ENCODE measurements at places on chromosomes 11 and 22.
A peak's percentile ranks its signal among the peaks of the same experiment; 100 is the strongest.

- no peak for DNase-seq
These were observed 662.2 kb upstream of the CNTN5 start for GRCh38 chr11:98358551-98358950.

DNA sequence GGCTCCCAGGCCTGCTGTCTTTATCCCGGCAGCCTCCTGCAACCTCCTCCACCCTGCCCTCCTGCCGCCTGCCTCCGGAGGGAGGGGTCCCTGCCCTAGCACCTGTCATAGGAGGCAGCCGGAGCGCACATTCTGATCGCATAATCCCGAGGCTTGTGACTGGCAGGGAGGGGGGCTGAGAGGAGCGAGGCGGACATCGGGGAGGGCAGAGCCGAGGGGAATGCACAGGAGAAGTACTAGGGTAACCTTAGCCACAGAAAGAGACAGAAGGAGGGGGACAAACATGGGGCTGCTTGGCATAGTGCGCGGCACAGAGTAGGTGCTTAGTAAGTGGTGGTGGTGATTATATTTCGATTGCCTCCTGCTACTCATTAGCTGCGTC, 9.2 kb upstream of the ALX4 start:
- DNase-seq: no peak

DNA sequence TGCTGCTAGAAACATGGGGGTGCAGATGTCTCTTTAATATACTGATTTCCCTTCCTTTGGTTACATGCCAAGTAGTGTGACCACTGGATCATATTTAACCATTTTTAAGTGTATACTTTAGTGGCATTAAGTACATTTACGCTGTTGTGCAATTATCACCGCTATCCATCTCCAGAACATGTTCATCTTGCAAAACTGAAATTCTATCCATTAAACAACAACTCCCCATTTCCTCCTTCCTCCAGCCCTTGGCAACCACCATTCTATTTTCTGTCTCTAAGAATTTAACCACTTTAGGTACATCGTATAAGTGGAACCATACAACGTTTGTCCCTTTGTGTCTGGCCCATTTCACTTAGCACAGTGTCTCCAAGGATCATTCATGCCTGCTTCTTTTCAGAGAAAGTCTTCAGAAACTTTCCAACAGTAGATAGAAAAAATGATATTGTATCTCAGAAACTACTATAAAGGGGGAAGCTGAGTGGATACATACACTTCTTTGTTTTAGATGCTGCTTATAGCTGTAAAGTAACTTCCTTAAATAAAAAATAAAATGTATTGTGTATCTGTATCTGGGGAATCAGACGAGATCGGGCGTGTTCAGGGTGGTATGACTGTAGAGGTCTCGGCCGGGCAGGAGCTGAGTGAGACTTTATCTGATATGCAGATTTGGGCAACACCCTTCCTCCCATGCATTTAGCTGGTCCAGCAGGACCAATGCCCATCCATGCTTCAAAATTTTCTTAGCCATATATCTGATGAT, 44.6 kb upstream of the ZBED5 start:
- DNase-seq: no peak

DNA sequence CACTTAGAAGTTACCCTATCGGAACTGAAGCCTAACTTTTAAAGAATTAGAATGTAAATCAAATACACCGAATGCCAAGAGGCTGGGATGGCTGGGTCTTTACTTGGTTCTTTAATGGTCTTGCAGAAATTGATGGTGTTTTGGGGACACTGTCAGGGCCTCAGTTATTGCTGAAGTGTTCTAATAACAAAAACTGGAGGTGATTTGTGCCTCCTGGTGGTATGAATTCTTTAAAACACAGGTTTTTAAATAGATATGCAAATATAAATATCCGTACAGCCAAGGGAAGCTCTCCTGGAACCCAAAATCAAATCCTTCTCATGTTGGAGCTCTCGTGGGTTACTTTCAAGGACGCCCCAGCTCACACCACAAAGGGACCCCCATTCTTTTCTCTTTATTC, 19.3 kb upstream of the TMPRSS5 start:
- no peak for DNase-seq

DNA sequence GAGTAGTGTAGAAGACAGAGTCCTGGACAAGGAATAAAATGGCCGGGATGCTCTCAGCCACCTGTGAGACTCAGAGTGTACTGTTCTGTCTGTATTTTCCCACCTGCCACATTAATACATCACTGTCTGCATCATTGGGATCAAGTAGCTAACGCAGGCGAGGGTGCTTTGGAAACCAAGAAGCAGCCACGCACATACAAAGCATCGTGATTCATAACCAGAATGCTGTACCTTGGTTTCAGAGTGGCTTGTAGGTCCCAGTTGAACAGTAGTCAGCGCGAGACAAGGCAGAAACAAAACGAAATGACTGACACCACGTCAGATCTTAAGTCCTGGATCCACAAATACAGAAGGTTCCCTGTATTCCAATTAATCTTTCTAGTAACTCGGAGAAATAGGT, 198.3 kb downstream of the GRIK4 start:
- no peak for DNase-seq

GRCh38 chr11:111974446-111974845, 37.3 kb downstream of the DIXDC1 start:
- no peak for DNase-seq

DNA sequence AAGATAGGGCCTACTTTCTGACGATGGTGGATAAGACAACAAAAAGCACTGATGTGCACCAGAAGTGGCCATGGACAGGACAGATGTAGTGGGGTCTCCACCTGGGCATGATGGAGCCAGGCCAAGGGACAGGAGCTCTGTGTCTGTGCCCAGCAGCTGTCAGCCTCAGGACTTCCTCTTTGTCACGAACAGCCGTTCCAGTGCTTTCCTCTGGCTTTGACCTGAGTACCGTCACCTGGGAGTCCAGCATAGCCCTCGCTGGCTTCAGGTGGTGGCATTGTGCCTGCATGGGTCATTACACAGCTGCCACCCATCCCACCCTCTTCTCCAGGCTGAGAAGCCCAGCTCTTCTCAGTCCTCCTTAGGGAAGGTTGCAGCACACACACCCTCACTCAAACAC, 137.8 kb downstream of the GRIK4 start:
- DNase-seq: no peak

GRCh38 chr22:44396021-44396726, 83.4 kb upstream of the SHISAL1 start:
- no peak for DNase-seq

- DNase-seq: peak; percentile 71
These were observed 874 bp downstream of the ZFTA start for GRCh38 chr11:63767565-63768236.

- DNase-seq: no peak
These were observed 81.2 kb upstream of the TBCEL start for GRCh38 chr11:120942701-120943100.

DNA sequence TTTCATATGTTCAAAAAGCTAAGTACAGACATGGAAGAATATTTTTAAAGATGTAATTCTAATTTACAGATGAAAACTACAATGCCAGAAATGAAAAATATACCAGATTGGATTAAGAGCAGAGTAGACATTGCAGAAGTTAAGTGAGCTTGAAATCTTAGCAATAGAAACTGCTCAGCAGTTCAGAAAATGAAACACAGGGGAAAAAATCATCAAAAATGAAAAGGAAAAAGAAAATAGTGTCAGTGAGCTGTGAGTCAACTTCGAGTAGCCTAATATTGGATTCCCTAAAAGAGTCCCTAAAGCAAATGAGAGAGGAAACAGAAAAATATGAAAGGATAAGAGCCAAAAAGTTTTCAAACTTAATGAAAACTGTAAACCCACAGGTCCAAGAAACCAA, 25.8 kb upstream of the IL10RA start:
- no peak for DNase-seq

- no peak for DNase-seq
These were observed 44.4 kb upstream of the FTH1 start for GRCh38 chr11:62011881-62012280.

- DNase-seq: peak; percentile 20
These were observed 87.3 kb downstream of the KCNQ1 start for GRCh38 chr11:2531987-2532703.

DNA sequence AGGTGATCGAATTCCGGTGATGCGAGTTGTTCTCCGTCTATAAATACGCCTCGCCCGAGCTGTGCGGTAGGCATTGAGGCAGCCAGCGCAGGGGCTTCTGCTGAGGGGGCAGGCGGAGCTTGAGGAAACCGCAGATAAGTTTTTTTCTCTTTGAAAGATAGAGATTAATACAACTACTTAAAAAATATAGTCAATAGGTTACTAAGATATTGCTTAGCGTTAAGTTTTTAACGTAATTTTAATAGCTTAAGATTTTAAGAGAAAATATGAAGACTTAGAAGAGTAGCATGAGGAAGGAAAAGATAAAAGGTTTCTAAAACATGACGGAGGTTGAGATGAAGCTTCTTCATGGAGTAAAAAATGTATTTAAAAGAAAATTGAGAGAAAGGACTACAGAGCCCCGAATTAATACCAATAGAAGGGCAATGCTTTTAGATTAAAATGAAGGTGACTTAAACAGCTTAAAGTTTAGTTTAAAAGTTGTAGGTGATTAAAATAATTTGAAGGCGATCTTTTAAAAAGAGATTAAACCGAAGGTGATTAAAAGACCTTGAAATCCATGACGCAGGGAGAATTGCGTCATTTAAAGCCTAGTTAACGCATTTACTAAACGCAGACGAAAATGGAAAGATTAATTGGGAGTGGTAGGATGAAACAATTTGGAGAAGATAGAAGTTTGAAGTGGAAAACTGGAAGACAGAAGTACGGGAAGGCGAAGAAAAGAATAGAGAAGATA, at the start of gene MALAT1:
Gene MALAT1 (plus strand): TSS at position 69 of the 736 bp plus-strand sequence.
- DNase-seq: peak; percentile 95

GRCh38 chr11:2533587-2534133, 88.9 kb downstream of the KCNQ1 start:
- peak; percentile 39 for DNase-seq

DNA sequence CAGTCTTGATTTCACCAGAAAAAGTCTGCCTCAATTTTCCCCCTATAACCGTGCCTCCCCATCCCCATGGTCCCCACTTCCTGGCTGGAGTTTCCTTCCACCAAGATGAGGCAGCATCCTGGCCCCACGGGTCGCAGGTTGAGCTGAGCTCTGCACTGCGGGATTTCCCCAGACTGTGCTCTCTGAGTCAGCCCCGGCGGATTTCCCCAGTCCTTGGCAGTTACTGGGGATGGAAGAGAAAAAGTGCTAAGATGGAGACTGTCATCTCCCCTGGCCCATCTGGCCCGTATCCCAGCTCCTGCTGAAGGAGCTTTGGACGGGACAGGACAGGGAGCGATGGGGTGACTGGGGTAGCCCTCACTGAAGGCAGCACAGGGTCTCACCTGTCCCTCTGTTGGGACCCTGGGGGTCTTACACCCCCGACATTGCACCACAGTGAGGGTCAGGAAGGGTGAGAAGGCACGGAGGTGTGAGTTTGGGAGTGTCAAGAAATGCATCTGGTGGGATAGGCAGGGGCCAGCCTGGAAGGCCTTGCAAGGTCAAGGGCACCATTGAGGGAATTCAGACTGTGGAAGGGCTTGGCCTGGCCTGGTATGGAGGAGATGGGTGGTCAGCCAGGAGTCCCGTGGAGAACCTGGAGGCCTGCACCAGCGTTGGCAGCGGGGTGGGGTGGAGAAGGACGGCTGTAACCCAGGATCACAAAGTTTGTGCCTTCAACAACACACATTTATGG, 36.5 kb downstream of the NADSYN1 start:
- no peak for DNase-seq

GRCh38 chr22:46479046-46479445, 58.4 kb downstream of the CELSR1 start:
- no peak for DNase-seq

DNA sequence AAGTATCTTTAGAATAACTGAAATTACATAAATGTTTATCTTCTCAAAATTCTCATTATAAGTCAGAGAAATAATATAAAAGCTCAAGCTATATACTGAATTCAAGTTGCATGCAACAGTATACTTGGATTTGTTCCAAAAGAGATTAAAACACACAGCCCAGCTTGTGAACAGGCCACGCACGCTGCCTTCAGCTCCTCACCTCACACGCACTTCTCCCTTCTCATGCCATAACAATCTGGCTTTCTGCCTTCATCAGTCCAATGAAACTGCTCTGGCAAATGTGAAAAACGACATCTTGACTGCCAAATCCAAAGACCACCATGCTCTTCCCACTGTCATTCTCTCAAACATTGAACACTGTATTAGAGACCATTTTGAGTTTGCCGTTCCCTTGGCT, 22.1 kb downstream of the ATP6V1E1 start:
- no peak for DNase-seq

- no peak for DNase-seq
These were observed 22.3 kb upstream of the MMP20 start for GRCh38 chr11:102647430-102647829.

DNA sequence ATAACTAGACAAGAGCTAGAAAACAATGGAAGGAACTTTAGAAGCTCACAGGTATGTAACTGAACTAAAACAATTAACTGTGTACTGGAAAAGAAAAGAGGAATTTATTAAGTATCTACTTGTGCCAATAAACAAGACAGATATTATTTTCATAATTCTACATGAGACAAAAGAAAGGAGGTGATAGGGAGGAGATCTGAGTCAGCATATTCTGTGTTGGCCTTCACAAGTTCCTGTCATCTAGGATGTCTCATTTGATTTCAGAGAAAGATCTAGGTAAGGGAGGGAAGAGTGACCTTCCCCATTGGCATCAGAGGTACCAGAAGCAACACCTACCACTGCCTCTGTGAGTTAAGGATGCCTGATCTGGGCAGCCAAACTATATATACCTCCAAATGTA, 34.8 kb upstream of the TEAD1 start:
- DNase-seq: no peak

GRCh38 chr11:132904091-132904490, 628.2 kb downstream of the OPCML start:
- no peak for DNase-seq

GRCh38 chr22:50697667-50698506, 25.3 kb downstream of the SHANK3 start:
- DNase-seq: peak; percentile 14

GRCh38 chr11:46291441-46292150, 14.1 kb downstream of the CREB3L1 start:
- no peak for DNase-seq

GRCh38 chr22:37017356-37017755, 1.9 kb downstream of the TST start:
- DNase-seq: no peak

- peak; percentile 84 for DNase-seq
These were observed 14.7 kb downstream of the GGA1 start for GRCh38 chr22:37623075-37624016.

DNA sequence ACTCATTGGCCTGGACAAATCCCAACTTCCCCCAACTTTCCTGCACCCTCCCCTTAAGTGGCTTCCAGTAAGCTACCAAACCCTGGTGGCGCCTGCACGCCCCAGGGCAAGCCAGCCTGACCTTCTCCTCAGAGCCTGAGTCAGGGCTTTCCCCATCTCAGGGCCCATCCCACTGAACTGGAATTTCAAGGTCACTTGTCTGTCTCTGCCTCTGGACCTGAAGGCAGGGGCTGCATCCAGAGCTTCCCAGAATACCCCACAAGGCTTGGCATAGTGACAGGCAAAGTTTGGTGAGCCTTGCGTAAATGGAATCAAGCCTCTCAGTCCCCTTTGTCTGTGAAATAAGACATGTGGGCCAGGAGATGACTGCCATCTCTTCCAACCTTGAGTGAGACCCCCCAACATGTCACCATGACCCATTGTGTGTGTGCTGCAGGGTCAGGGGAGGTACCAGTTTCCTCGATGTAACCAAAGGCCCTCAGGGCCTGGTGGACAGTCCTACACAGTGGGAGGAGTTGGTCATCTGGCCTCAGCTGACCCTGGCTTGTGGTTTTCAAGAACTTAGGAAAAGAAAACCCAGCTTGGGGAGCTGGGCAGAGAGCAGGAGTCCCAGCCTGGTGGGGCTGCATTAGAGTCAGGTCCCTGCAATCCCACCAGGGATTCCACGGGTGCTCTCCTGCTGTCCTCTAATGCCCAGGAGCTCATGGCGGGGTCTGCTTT, 8.9 kb downstream of the ALX4 start:
- no peak for DNase-seq

Measured in activated naive CD4-positive, alpha-beta T cell treated with anti-CD3 and anti-CD28 coated beads, Interleukin-2, amount 10 ng/mL, durations not matched to agents 7 days and 5 days (primary cell).